Activated CD4-positive, alpha-beta memory T cell treated with anti-CD3 and anti-CD28 coated beads, Interleukin-2, amount 10 ng/mL, durations not matched to agents 7 days and 5 days (primary cell): ENCODE measurements at places on chromosomes 4 and X.

GRCh38 chr4:107299646-107300045 lies 263.5 kb upstream of the DKK2 start:
- DNase-seq = no peak
- H3K27me3 ChIP-seq = no peaks in the 10 kb centered on the region
- H3K4me1 ChIP-seq = no peaks in the 10 kb centered on the region
- H3K27ac ChIP-seq = no peak overlapping the region
- H3K36me3 ChIP-seq = no peaks in the 10 kb centered on the region

- no peaks in the 10 kb centered on the region for H3K4me1 ChIP-seq
- H3K36me3 ChIP-seq = peaks cover 18% of the 10 kb centered on the region
- DNase-seq = no peak
- H3K27me3 ChIP-seq = no peaks in the 10 kb centered on the region
Measured at GRCh38 chr4:113483131-113483530, 278.4 kb downstream of the CAMK2D start.

DNA sequence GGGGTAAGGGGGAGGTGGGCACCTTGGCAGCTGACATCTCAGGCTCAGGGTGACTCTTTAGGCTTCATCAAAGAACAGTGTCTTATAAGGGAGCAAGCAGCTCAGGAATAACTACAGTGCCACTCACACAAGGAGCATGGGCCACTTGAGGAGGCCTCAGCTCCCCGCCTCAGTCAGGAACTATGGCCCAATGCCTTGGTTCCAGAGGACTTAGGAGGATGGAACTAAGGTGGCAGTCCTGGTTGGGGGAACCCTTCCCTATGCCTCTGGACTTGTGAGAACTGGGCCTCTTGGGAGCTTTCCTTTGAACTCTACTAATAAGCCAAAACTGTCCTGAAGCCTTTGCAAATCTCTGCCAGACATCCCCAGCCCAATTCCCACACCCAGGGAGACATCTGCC lies 160.6 kb downstream of the EFNB1 start:
- H3K27me3 ChIP-seq = no peaks in the 10 kb centered on the region
- no peak overlapping the region for H3K27ac ChIP-seq
- DNase-seq = no peak
- no peaks in the 10 kb centered on the region for H3K36me3 ChIP-seq
- H3K4me1 ChIP-seq = no peaks in the 10 kb centered on the region

- H3K4me1 ChIP-seq = no peaks in the 10 kb centered on the region
- peaks cover 8% of the 10 kb centered on the region for H3K27me3 ChIP-seq
- no peak overlapping the region for H3K27ac ChIP-seq
- H3K4me3 ChIP-seq = no peak overlapping the region
- DNase-seq = no peak
Measured at GRCh38 chr4:67397031-67397430, 148.3 kb downstream of the CENPC start.

DNA sequence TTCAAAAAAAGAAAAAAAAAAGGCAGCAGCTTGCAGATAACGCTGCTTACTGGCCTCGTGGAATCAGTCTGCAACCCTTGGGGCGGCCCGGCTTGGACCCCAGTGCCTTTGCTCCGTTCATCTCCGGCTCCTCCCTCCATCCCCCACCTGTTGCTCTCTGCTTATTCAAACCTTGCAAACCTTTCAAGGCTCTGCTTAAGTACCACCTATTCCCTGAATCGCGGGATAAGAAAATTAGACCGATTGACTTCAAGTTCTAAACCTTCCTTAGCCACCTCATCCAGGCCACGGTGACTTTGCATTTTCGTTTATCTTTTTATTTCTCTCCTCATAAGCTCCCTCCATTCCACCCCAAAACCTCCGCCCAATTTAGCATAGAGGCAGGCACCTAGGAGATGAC lies 1.4 kb upstream of the PHKA1 start:
- peaks cover 6% of the 10 kb centered on the region for H3K27me3 ChIP-seq
- H3K4me3 ChIP-seq = no peak overlapping the region
- peaks cover 14% of the 10 kb centered on the region for H3K4me1 ChIP-seq

- H3K27ac ChIP-seq = no peak overlapping the region
- DNase-seq = no peak
- peaks cover 4% of the 10 kb centered on the region for H3K27me3 ChIP-seq
- no peaks in the 10 kb centered on the region for H3K36me3 ChIP-seq
Measured at GRCh38 chrX:68681443-68681941, 34.0 kb downstream of the STARD8 start.

DNA sequence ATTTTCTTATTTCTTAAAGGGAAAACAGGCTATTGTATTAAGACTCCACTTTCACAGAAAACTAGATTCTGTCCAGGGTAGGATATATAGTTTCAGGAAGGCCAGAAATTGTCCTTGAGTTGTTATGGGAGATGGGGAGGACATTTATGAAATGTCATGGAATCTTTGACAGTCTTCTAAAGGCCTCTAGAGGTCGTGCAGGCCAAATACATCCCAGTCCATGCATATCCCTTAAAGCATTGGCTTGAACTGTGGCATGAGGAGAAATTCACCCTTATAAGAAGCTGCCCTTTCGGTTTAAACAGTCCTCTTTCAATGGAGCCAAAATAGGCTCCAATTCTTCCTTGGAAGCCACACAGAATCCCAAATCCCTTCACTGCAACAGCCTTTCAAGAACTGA lies 183.6 kb upstream of the NOCT start:
- no peaks in the 10 kb centered on the region for H3K36me3 ChIP-seq
- DNase-seq = no peak
- H3K4me3 ChIP-seq = no peak overlapping the region
- H3K27ac ChIP-seq = no peak overlapping the region

- H3K4me1 ChIP-seq = peaks cover 12% of the 10 kb centered on the region
- H3K4me3 ChIP-seq = no peak overlapping the region
- no peak overlapping the region for H3K27ac ChIP-seq
- no peak for DNase-seq
Measured at GRCh38 chr4:120844528-120844921, 78.0 kb downstream of the PRDM5 start.

- H3K4me3 ChIP-seq = no peak overlapping the region
- no peaks in the 10 kb centered on the region for H3K4me1 ChIP-seq
- H3K27ac ChIP-seq = no peak overlapping the region
- no peaks in the 10 kb centered on the region for H3K36me3 ChIP-seq
Measured at GRCh38 chr4:89204624-89205023, 93.3 kb downstream of the TIGD2 start.

DNA sequence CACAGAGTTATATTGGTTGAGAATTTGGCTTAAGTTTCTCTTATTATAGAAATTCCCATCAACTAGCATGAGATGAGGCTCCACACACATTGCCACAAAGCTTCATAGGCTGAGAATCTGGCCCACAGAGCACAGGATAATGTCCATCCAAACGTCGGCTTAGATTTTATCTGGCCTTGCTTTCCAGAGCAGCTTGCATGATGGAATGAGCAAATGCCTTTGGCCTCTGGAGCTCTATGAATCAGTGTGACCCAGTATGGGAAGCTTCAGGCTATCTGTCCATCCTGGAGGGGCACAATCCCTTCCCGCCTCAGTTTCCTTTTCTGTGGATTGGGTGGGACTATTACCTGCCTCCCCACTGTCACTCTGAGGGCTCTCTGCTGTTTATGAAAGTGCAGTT lies 131.5 kb upstream of the NDP start:
- H3K27me3 ChIP-seq = no peaks in the 10 kb centered on the region
- no peak overlapping the region for H3K27ac ChIP-seq
- no peak for DNase-seq
- H3K4me1 ChIP-seq = no peaks in the 10 kb centered on the region
- no peaks in the 10 kb centered on the region for H3K36me3 ChIP-seq

DNA sequence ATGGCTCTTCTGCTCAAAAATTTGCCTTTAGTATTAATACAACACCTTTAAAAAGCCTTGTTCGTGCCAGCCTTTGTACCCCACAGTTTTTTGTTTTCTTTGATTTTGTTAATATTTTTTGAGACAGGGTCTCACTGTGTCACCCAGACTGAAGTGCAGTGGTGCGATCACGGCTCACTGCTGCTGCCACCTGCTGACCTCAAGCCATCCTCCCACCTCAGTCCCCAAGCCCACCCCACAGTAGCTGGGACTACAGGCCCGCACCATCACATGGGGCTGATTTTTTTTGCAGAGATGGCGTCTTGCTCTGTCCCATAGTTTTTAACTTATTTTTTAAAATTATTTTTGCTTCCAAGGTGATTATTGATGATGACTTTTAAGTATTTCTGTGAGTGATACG lies 134.0 kb downstream of the HTR2C start:
- H3K27ac ChIP-seq = no peak overlapping the region
- DNase-seq = no peak
- H3K4me1 ChIP-seq = no peaks in the 10 kb centered on the region
- H3K4me3 ChIP-seq = no peak overlapping the region

DNA sequence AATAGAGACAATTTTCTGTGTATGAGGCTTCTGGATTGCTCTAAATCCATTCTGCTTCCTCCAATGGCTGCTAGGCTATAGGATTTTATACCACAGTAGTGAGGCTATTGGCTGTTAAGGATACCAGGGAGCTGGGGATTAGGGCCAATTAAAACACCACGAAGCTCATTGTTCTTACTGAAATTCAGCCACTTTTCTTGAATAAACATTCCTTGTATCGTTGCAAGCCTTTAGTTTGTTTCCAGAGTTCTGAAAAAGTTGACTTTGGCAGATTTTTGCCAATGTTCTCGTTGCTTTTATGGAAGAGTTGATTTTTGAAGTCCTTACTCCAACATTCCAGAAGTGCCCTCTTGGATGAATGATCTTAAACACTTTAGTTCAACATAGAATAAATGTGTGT lies 238.4 kb upstream of the TEX13A start:
- H3K27me3 ChIP-seq = no peaks in the 10 kb centered on the region
- no peaks in the 10 kb centered on the region for H3K36me3 ChIP-seq
- H3K4me3 ChIP-seq = no peak overlapping the region
- no peaks in the 10 kb centered on the region for H3K4me1 ChIP-seq
- no peak overlapping the region for H3K27ac ChIP-seq

- H3K27me3 ChIP-seq = no peaks in the 10 kb centered on the region
- H3K36me3 ChIP-seq = no peaks in the 10 kb centered on the region
- H3K27ac ChIP-seq = no peak overlapping the region
- no peak for DNase-seq
- H3K4me1 ChIP-seq = no peaks in the 10 kb centered on the region
Measured at GRCh38 chrX:31523884-31524536, 452.2 kb upstream of the FTHL17 start.
